ENCODE measurements at places on chromosomes 5 and 9. TPM values are rescaled to one million over a fixed set of nuclear protein-coding genes. Genes with fewer than 3 reads are reported as not detected.

- DNase-seq: no peak
- no peaks in the 10 kb centered on the region for H3K27me3 ChIP-seq
- no peak overlapping the region for H3K27ac ChIP-seq
- no peak overlapping the region for H3K4me3 ChIP-seq
- H3K4me1 ChIP-seq: no peaks in the 10 kb centered on the region
Observed at GRCh38 chr5:80097451-80097850, 62.3 kb downstream of the THBS4 start.

GRCh38 chr5:176996780-176997179, 9.8 kb downstream of the UIMC1 start:
- H3K36me3 ChIP-seq: no peaks in the 10 kb centered on the region
- no peaks in the 10 kb centered on the region for H3K27me3 ChIP-seq
- H3K27ac ChIP-seq: no peak overlapping the region
- DNase-seq: no peak
- peaks cover 10% of the 10 kb centered on the region for H3K4me1 ChIP-seq
- no peak overlapping the region for H3K4me3 ChIP-seq

DNA sequence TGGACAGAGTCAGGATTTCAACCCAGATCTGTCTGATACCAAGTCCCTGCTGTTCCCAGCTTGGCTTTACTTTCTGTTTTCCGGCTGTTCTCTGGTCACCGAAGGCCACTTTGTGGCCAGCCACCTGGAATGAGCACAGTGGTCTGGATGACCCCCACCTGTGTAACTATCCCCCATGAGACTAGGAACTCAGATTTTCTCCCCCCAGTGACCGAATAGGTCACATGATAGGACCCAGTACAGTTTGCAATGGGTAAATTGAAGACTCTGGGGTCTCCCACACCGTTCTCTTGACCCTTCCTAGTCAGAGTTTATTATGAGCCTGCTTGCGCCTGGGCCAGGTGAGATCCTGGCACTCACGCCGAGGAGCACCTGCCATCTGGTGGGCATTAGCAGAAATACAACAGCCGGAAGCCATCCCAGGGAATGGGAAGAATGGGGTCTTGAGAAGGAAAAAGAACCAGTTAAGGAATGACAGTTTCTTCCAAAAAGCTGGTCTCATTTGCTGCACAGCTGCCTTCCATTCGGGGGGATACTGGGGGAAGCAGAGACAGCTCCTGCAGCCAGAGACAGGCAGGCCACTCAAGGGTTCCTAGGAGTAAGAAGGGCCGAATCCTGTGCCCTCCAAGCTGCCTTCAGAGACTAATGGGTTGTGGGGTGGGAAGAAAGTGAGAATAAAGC, 7.1 kb downstream of the PHYHD1 start:
- peak; percentile 47 for DNase-seq
- no peaks in the 10 kb centered on the region for H3K36me3 ChIP-seq
- no peaks in the 10 kb centered on the region for H3K27me3 ChIP-seq
- H3K27ac ChIP-seq: no peak overlapping the region

ENTREP1 gene
- total RNA-seq: not detected

EFNA5 gene
- 1.6 TPM for total RNA-seq

DNA sequence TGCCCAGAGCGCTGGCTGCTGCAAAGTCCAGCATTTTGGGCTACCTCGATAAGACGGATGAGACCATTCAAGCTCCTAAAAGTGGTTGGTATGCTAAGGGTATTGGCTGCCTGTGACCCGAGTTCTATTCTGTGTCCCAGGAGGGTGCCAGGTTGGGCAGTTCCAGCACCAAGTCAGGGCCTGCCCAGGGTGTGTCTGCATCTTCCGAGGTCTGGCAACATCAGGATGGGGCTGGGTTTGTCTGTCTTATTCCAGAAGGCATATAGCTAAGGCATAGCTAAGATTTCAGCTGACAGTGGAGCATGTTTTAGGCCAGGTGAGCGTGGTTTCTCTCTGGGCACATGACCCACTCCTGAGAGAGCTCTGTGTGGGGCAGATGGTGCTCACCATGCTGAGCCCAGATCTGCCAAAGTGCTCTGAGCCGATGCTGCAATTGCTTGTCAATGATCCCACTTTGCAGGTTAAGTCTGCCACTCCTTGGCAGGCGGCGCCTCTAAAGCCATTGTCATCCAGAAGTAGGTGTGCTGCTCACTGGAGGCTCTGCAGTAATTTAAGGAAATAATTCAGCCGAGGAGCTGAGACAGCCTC, 7.8 kb downstream of the SLC9A3 start:
- H3K27me3 ChIP-seq: peaks cover 60% of the 10 kb centered on the region
- no peaks in the 10 kb centered on the region for H3K36me3 ChIP-seq
- no peak for DNase-seq
- H3K4me1 ChIP-seq: no peaks in the 10 kb centered on the region
- H3K4me3 ChIP-seq: no peak overlapping the region
